ENCODE measurements at places on chromosomes 13 and 19.

DNA sequence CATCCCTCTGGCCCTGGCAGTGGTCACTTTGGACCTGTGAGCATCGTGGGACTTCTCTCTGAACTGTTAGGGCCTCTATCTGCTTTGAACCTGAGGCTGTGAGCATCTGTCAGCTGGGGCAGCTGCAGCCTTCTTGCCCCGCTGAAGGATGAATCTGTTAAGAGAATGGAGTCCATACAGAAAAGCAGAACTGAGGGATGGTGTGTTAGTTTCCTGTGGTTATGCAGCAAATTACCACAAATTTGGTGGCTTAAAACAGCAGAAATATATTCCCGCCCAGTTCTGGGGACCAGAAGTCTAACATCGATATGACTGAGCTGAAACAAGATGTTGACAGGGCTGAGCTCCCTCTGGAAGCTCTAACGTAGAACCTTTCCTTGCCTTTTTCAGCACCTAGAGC lies 1.6 kb upstream of the ZNF497 start:
- no peak for DNase-seq

- DNase-seq: no peak
Observed at GRCh38 chr13:35643625-35644024, 167.1 kb upstream of the MAB21L1 start.

GRCh38 chr19:8149261-8150094 lies at the start of gene FBN3:
Gene FBN3 (minus strand): TSS chr19:8149592. CDS start chr19:8147480, 2,112 bp downstream.
- DNase-seq: no peak

GRCh38 chr13:40784540-40784939 lies 4.9 kb upstream of the SLC25A15 start:
- DNase-seq: no peak

DNA sequence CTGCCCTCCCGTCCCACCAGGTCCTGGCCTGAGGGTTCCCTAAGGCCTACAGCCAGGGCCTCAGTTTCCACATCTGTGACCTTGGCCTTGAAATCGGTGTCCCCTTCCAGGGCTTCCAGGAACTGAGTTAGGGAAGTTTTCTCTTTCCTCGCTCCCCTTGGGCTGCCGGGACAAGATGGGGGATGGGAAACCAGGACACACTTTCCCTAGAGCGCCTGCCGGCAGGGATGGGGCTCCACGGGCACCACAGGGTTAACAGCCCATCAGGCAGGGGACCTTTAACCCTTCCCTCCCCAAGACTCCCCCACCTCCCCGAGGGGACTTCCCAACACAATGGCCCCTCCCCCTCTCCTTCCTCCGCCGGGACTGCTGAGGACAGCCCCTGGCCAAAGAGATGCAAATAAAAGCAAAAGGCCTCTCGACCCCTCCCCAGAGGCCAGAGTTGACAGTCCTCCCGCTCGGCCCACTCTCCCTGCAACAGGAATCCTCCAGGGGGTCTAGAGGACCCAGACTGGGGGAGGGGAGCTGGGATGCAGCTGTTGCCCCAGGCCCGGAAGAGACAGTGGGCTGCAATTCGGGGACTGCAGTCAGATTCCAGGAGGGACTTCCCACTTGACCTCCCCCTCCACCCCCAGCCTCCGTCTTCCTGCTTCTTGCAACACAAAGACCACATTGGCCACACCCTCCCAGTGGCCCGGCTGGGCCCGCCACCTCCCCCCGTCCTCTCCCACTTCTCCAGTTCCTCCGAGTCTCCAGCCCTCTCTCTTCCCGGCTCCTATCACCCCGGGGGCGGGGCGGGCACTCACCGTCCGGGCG lies 3.4 kb downstream of the BBC3 start:
- no peak for DNase-seq

- DNase-seq: no peak
Observed at GRCh38 chr13:59963827-59964226, 199.9 kb downstream of the DIAPH3 start.

DNA sequence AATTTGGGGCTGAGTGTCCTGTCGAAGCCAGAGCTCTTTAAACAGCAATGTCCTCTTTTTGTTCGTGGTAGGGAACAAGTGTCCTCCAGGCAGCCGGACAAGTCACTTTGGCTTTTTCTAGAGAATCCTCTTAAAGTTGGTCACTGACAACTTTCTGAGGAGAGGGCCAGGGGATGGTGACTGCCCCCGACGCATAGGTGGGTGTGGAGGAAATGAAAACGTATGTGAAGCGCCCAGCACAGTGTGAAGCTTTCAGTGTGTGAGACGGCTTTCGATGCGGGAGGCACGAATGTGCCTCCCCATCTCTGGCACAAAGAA lies 45.8 kb upstream of the ZNF536 start:
- DNase-seq: no peak

DNA sequence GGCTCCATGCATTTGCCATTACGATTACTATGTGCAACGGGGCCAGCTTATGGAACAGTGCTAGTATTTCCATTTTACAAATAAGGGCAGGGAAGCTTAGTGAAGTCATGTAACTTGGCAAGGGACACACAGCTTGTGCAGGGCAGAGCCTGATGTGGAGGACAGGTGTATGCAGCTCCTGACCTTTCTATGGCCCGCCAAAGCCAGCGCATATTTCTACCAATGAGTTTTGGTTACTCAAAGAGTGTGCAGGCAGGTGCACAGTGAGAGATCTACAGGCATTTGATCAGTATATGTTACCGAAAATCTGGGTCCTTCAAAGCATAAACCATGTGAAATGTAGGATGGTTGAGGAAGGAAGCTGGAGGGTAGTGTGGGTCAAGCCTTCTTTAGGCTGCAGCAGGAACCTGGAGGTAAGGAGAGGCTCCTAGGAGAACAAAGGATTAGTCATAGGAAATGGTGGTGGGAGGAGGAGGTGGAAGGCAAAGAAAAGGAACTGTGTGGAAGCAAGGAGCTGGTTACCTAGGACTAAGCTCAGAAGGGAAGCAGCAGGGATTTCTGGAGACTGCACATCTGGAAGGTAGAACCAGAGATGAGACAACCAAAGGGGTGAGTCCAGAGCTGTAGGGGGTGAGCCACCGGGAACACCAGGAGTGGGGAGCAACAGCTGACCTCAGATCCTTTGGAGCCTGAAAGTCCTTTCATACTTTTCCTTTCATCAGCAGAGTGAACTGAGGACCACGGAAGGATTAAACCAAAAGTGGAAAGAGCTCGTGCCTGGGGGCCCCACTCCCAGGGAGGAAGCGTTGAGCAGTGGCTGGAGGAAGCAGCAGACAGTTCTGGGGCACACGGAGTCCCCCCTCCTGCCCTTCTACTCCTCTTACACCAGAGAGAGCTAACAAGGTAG lies 4.2 kb upstream of the PDX1 start:
- DNase-seq: no peak

DNA sequence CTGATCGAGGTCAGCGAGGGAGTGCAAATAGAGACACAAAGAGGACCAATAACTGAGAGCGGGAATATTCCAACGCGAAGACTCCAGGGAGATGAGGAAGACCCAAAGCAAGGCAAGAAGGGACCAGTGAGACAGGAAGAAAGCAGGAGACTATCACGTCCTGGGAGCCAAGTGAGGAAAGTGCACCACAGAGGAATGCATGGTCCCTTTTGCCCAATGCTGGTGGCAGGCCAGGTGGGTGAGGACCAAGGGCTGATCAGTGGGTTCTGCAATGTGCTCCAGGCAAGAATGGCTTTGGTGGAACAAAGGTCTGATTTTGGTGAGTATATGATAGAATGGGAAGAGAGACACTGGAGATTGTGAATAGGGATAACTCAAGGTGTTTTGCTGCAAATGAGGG lies 25.4 kb downstream of the CHST8 start:
- no peak for DNase-seq

DNA sequence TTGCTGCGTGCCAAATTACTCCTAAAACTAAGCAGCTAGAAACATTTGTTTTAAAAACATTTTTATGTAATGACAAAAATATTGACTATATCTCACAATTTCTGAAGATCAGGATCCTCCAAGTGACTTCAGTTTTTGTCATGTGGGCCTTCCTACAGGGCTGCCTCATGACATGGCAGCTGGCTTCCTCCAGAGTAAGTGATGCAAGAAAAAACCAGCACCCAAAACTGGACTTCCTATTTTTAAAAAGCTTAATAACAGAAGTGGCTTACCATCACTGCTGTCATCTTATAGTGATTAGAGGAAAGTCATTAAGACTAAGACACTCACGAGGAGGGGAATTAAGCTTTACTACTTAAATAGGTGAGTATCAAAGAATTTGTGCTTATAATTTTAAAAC lies 681.7 kb downstream of the PCDH17 start:
- DNase-seq: no peak

DNA sequence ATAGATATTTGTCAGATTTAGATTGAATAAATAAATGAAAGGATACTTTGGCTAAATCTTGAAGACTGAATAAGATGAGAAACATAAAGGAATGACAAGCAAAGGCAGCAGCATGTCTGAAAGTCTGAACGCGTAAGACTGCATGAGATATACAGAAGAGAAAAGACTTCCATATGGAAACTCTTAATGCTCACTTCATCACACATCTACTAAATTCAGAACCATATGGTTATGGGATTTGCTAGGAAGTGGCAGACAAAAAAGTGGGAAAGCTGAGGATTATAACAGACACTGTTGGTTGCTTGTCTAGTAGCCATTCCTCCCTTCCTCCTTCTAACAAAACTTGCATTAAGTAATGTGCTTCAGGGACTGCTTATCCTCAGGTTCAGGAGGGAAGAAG lies 446.7 kb downstream of the KCTD12 start:
- no peak for DNase-seq

GRCh38 chr13:60080850-60081249 lies 82.9 kb downstream of the DIAPH3 start:
- no peak for DNase-seq

- no peak for DNase-seq
Observed at GRCh38 chr19:9128171-9128570, 1.4 kb upstream of the OR7G3 start.

DNA sequence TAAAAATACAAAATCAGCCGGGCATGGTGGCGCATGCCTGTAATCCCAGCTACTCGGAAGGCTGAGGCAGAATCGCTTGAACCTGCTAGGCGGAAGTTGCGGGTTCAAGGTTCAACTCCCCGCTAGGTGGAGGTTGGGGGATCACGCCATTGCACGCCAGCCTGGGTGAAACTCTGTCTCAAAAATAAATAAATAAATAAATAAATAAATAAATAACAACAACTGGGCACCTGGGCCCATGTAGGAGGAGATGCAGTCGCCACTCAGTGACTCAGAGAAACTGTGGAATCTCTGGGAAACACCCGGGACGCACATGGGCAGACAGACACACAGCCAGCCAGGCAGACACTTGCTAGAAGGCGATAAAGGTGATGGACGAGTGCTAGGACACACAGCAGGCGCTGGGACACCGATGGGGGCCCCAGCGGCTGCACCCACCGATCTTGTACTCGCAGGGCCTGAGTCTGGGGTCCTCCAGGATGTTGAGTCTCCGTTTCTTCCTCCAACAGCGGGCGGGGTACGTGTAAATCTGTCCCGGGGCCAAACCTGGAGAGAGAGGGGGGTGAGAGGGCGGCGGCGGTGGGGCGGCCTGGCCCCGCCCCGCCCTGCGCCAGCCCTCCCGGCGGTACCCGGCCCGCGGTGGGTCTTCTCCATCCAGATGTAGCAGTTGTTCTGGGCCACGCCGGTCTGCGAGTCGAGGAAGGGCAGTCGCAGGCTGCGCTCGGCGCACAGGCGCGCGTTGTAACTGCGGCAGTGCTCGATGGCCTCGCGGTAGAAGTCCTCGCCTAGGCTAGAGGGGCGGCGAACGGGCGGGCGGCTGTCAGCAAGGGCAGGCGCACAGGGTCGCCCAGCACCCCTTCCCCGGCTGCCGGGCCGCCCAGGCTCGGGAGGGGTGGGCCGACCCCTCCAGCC lies 1.8 kb downstream of the DPF1 start:
- no peak for DNase-seq

DNA sequence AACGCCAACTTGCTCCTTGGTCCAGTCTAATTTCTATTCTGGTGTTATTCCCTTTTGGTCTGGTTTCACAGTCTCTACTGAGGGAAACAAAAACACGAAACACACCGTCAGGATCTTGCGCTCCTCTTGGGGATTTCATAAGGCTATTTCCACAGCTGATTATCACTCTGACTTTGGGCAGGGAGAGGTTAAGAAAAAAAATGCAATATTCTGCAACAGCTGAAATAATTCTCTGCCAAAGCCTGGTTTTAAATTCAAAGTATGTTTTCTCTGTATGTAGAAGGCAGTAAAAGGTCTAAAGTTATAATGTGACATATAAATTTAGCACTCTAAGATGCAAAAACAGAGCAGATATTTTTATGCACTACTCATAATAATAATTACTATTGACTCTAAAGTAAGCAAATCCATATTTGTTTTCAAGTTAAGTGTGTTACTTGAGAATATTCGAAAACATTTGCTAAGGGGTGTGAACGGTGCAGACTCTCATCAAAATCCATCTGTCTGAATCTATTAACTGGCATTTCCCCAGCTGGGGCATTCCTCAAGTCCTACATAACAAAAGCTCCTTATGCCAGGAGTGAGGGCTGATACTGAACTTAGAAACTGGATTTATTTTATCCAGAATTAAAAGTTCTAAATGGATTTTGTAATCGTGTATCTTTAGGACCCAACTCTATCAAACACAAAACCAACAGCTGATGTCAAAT lies 38.4 kb upstream of the STARD13 start:
- no peak for DNase-seq

DNA sequence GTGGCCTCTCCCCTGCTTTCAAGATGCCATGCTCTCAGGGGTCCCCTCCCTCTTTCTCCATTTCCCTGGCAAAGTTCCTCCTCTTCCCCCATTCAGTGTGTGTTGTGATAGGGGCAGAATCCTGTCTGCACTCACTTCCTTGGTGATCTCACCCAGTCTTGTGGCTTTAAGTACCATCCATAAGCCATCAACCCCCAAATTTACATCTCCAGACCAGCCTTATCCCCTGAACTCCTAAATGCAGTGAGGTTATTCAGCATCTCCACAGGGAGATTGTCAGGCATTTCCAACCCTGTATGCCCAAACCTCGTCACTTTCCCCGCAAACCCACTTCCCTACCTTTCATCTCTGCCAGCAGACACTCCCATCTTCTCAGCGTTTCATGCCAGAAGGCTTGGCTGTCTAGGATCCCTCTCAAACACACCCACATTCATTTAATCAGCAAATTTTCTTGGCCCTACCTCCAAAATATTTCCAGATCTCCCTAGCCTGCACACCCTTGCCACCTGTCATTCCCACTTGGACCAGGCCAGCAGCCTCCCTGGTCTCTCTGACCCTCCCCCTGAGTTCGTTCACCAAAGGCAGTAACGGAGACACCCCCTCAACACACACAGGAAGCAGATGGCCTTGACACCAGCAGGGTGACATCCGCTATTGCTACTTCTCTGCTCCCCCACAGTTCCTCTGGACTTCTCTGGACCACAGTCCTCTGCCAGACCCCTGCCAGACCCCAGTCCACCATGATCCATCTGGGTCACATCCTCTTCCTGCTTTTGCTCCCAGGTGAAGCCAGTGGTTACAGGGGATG lies at the start of gene HCST:
Gene HCST (plus strand): TSS at position 676 of the 808 bp plus-strand sequence. CDS start 65 bp downstream, at position 741.
- no peak for DNase-seq

All from activated gamma-delta T cell (primary cell).